Midbrain (tissue), 1 donor: ENCODE measurements at places on chromosomes 12 and 14.

- no peak for DNase-seq
Measured at GRCh38 chr12:132181570-132182200, 37.4 kb downstream of the NOC4L start.

DNA sequence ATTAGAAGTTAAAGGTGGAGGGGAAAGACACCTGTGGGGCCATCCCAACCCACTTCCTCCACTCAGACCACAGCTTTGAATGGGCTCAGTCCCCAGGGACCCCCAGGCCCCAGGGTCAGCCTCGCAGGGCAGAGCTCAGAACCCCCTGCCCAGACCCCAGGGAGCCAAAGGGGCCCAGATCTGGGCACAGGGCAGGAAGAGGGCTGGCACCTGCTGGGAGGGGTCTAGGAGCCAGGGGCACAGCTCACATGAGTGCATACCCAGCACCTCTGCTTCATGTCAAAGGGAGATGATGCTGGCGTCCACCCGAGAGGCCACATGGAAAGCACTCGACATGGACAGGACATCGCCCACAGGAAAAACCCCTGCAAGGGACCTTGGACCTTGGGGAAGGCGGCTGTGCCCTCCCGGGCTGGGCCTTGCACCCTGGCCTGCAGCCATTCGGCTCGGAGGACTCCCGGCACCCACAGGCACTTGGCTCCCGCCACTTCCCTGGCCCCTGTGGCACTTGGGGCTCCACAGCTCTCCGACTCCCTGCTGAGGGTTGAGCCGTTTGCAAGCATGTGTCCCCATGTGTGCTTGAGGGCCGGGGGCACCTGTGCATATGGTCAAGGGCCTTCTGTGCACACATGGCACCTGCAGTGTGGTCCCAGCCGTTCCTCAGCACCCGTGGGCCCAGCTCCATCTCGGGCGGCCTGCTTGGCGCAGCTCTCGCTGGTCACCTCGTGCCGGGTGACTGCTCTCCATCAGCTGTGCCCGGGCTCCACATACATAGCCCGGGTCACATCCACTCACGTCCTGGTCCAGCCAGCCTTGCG is 7.8 kb upstream of the AMN start:
- DNase-seq = no peak

- DNase-seq = peak; percentile 45
Measured at GRCh38 chr12:5965950-5966383, 20.9 kb upstream of the ANO2 start.

- peak; percentile 68 for DNase-seq
Measured at GRCh38 chr12:62919838-62920237, 15.1 kb downstream of the PPM1H start.

- DNase-seq = no peak
Measured at GRCh38 chr12:70418101-70418500, 52.0 kb downstream of the KCNMB4 start.

GRCh38 chr14:72783741-72784140 is 110.2 kb downstream of the DPF3 start:
- DNase-seq = no peak

- peak; percentile 91 for DNase-seq
Measured at GRCh38 chr14:104985675-104986486, at the start of gene CLBA1. Gene CLBA1 (plus strand): TSS chr14:104985788. CDS start chr14:104986432, 644 bp downstream.

DNA sequence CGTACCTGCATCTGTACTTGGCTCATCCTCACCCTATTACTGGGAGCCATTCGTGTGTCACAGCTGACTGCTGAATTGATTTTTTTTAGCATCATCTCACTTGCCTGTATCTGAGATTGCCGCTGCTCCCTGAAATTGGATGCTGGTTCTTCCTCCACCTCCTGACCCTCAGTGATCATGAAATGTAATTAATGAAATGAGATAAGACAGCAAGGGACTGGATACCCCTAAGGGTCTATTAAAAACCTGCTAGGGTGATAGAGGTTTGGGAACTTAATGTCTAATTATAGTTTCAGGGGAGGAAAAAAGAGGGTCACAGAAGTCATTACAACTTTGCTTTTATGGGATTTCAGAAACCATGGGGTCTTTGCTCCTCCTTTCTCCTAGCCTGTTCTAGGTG is 410.6 kb downstream of the DPF3 start:
- DNase-seq = no peak

- no peak for DNase-seq
Measured at GRCh38 chr14:52835122-52835903, 43.9 kb upstream of the GNPNAT1 start.

GRCh38 chr14:59060841-59061240 is 127.6 kb upstream of the DAAM1 start:
- no peak for DNase-seq

- peak; percentile 10 for DNase-seq
Measured at GRCh38 chr12:116434155-116435011, 124.8 kb upstream of the MAP1LC3B2 start.

GRCh38 chr12:27142101-27142721 is 59.8 kb upstream of the C12orf71 start:
- DNase-seq = peak; percentile 78

DNA sequence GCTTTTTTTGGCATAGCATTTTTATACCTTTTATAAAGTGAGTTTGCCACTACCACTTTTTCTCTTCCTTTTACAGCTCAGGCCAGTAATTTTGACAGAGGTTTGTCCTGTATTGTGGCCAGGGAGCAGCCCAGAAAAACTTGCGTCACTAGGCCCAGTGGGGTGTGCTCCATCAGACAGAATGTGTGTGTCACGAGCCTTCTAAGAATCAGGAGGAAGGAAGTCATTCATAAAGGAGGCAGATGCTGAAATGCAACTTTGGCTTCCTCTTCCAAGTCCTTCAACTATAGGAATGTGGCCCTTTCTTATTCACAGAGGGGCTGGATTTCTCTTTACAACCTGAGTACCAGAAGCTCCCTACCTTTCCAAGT is 10.1 kb upstream of the RAB35 start:
- DNase-seq = peak; percentile 24

- DNase-seq = no peak
Measured at GRCh38 chr12:130828895-130829294, 10.2 kb downstream of the STX2 start.

- DNase-seq = no peak
Measured at GRCh38 chr12:93699271-93700145, 22.3 kb downstream of the CRADD start.
